ENCODE measurements at places on chromosomes 3 and 15.

DNA sequence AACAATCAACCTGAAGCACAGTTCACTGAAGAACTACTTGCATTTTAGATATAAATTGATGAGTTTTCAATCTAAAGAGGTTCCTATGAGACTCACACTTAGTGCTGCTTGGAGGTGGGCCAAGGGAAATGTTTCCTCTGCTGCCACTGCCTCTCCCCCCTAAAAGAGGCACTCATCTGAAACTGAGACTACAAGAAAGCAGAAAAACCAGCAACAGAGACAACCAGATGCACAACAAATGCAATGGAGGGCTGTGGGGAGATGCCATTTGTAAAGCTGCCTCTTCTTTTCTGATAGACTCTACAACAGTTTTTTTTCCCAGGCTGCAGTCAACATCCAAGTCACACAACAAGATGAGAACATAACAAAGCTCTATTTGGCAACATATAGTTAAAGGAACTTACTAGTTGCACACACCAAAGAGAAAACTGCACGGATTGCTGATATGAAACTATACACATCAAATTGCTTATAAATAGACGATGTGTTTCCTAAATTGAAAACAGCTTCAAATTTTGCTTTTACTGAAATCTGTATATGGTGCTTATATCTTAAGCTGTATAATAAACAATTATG is 11.0 kb downstream of the TSPAN3 start:
- DNase-seq: no peak

GRCh38 chr3:147900851-147901250 is 491.7 kb downstream of the ZIC1 start:
- DNase-seq: no peak

DNA sequence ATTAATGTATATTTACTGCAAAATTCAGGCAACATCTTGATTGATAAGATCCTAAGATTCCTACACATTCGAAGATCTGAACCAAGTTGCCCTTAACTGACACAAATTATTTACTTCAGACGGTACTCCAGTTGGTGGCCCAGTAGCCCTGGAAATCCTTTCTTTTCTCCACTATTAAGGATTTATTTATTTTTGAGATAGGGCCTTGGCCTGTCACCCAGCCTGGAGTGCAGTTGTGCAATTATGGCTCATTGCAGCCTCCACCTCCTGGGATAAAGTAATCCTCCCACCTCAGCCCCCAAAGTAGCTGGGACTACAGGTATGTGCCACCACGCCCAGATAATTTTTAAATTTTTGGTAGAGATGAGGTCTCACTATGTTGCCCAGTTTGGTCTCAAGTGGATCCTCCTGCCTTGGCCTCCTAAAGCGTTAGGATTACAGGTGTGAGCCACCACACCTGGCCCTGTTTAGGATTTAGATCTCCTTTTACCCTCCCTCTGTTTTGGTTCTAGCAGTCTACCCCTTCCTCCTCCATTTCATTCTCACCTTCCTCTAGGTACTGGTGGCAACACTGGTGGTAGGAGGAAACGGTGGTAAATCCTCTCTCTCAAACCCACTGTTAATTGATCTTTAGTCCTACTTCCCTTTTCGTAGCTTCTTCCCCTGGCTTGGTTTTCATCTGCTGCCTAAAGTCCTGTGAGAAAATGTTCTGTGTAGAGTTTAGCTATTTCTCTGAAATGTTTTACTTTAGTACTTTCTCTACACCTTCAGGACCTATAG is 12.7 kb upstream of the ZNF609 start:
- DNase-seq: no peak

DNA sequence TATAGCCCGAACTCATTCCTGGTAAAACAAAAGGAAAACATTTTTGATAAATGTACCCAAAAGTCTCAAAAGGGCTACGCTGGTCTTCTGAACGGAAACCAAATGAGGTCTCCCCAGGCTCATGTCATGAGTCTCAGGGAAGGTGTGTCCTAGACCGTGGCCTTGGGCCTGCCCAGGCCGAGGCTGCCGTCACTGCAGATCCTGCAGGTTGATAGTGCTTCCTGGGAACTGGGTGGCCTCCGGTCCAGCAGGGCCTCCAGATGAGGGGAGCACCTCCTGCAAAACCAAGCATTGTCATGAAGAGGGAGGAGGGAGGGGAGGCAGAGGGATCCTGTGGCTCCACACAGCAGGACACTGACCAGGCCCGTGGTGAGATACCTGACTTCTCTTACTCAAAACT is 37.5 kb downstream of the ZXDC start:
- DNase-seq: no peak

- no peak for DNase-seq
Observed at GRCh38 chr3:179438841-179439240, 12.4 kb downstream of the GNB4 start.

DNA sequence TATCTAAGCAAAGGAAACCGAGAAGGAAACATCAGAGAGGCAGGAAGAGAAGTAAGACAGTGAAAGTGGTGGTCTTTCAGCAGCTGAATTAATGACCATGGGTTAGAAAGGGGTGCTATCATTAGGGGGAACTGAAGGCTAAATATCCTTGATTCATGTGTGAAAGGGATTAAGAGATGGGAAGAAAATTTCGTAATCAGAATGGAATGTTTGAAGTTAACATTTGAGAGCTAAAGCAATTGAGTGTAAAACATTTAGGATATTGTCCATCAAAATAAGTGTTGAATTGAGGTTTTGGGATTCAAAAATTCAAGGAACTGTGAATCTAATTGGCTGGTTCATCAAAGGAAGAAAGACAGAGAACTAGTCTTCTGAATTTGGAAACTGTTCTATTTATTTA is 4.1 kb upstream of the ECT2 start:
- no peak for DNase-seq

GRCh38 chr3:142705198-142705597 is 18.6 kb upstream of the TRPC1 start:
- DNase-seq: no peak

- DNase-seq: no peak
Observed at GRCh38 chr15:101795455-101795854, 7.9 kb upstream of the OR4F6 start.

DNA sequence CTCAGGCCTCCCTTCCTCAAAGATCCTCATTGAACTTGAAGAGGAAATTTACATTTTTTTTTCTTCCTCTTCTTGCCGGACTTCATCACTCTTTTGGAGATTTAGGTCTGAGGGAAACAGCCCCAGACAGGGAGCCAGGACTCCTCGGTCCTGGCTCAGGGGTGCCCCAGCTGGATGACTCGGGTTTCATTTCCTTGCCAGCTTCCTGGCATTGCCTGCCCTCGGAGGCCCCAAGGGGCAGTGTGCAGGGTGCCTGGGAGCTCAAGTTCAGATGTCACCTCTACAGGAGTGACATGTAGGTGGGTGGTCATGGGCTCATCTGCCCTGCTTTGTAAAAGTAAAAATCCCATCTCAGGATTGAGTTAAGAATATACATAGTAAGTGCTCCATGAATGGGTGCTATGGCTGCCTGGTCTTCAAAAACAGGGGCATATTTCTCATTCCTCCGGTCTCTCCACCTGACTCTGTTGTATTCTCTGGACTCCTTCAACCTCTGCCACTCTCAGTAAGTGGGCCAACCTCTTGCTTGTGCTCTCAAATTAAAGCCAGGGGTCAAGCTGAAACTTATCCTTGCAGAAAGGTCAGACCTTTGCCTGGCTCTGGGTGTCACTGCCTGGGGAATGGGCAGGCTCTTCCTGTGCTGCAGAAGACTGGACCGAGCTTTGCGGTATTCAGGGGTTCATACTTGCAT is 51.8 kb downstream of the SMAD6 start:
- no peak for DNase-seq

DNA sequence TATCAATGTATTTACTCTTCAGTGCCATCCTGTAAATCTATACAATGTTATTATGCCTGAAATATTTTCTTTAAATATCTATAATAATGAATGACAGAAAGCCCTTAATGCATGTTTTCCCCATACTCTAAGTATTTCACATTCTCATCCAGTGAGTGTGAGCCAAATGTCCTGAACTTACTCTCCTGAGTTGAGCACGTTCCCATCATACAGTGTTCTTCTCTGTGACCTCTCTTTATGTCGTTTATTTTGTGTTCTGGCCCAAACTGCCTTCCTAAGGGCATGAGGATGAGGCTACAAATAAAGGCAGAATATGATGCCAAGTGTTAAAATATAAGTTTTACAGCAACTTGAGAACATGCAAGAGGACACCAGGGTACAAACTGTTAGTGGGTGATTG is 3.3 kb downstream of the OSBPL10 start:
- DNase-seq: no peak

GRCh38 chr3:10770547-10770946 is 45.5 kb upstream of the SLC6A11 start:
- DNase-seq: no peak

DNA sequence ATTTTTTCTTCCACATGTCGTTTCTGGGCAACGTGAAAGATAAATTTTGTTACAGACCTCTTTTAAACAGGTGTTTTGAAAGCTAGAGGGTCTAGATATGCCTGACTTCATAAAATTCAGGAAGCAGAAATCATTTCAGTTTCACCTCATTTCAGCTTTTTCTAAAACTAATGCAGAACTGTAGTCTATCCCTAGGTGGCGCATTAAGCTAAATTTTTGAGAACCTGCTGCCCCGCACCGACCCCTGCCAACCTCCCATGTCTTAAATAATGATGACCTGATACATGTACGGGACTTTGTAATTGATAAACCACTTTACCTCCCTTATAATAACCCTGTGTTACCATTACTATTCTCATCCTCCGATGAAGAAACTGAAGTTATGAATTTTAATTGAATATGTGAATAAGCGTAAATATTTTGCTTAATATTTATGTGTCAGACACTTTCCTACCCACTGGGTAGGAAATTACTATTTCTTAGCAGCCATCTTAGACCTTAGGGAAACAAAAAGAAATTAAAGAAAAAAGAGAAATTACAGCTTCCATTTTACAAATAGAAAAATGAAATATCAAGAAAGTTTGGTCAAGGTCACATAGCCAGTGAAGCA is 78.7 kb upstream of the GCNT3 start:
- DNase-seq: no peak

DNA sequence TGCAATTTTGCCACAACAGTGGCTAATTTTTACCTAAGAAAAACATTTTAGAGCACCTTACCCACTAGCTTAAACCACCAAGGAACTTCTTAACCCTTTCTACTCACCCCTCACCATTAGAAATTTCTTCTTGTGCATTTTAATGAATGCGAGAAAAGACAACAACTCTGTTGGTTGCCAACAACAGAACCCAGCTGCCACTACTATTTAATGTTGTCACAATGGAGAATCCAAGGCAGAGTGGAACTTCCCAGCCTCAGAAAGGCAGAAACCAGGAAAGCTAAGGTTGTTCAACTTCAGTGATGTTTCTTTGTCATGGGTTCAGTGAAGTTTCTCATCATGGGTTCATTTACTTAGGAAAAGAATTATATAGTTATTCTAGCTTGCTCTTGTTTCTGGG is 325.2 kb upstream of the ARL6 start:
- no peak for DNase-seq
